ENCODE measurements at places on chromosomes 6 and 20. TPM values are rescaled to one million over a fixed set of nuclear protein-coding genes. Genes with fewer than 3 reads are reported as not detected.

DNA sequence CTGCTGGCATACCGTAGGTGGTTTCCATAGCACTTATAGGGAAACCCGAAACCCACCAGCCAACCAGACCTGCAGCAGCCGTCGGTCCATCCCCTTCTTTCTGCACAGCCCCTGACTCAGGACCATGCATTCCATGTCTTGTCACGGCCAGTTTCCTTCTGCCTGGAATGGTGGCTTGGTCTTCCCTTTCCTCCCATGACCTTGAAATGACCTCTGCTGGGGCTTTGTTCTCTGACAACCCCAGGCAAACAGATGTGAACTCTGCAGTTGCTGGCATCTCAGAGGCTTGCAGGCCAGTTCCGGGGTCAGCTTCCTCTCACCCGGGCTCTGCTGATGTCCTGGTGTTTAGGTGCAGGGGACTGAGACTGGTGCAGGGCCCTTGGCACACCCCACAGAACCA lies 250.8 kb downstream of the SMOC2 start:
- DNase-seq: no peak

- DNase-seq: no peak
Measured at GRCh38 chr6:63114610-63115211, 96.6 kb upstream of the FKBP1C start.

- DNase-seq: no peak
Measured at GRCh38 chr20:14418376-14418775, 81.0 kb upstream of the FLRT3 start.

Gene TMEM244
- total RNA-seq: not detected

- no peak for DNase-seq
Measured at GRCh38 chr6:157060440-157060952, 262.8 kb downstream of the TMEM242 start.

- no peak for DNase-seq
Measured at GRCh38 chr6:118912646-118913045, 18.7 kb downstream of the ASF1A start.
